ENCODE measurements at places on chromosomes 12 and 14.

- H3K36me3 ChIP-seq, result no peaks in the 10 kb centered on the region
- H3K4me1 ChIP-seq, result no peaks in the 10 kb centered on the region
- no peak overlapping the region for H3K27ac ChIP-seq
- DNase-seq, result no peak
- no peaks in the 10 kb centered on the region for H3K27me3 ChIP-seq
- H3K4me3 ChIP-seq, result no peak overlapping the region
Measured at GRCh38 chr12:127619869-127620734, 646.9 kb upstream of the TMEM132C start.

DNA sequence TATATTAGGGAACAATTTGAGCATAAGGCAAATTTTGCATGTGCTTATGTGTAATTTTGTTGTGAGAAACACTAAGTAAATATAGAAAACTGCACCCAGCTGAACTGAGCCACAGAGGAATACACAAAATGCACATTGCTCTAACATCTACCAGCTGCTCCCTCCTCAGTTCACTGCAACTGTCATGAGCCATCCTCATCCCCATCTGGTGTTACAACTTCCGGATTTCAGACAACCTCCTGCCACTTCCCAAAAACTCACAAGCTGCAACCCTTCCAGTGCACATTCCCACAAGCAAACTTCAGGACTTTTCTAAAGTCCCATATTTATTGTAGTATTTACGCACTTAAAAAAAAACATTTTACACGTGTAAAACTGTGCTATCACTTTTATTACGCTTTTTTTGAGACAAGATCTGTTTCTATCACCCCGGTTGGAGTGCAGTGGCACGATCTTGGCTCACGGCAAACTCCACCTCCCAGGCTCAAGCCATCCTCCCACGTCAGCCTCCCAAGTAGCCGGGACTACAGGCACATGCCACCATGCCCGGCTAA, 169.1 kb upstream of the TBX3 start:
- no peaks in the 10 kb centered on the region for H3K27me3 ChIP-seq
- H3K27ac ChIP-seq, result no peak overlapping the region
- no peaks in the 10 kb centered on the region for H3K4me1 ChIP-seq
- no peak overlapping the region for H3K4me3 ChIP-seq
- DNase-seq, result no peak

GRCh38 chr14:100289916-100290606, 16.2 kb downstream of the SLC25A29 start:
- H3K36me3 ChIP-seq, result no peaks in the 10 kb centered on the region
- DNase-seq, result no peak
- H3K27ac ChIP-seq, result no peak overlapping the region
- H3K4me3 ChIP-seq, result no peak overlapping the region

- H3K4me1 ChIP-seq, result peaks cover 8% of the 10 kb centered on the region
- no peaks in the 10 kb centered on the region for H3K36me3 ChIP-seq
- DNase-seq, result no peak
- no peak overlapping the region for H3K27ac ChIP-seq
Measured at GRCh38 chr12:96419576-96420276, 19.5 kb upstream of the CDK17 start.

DNA sequence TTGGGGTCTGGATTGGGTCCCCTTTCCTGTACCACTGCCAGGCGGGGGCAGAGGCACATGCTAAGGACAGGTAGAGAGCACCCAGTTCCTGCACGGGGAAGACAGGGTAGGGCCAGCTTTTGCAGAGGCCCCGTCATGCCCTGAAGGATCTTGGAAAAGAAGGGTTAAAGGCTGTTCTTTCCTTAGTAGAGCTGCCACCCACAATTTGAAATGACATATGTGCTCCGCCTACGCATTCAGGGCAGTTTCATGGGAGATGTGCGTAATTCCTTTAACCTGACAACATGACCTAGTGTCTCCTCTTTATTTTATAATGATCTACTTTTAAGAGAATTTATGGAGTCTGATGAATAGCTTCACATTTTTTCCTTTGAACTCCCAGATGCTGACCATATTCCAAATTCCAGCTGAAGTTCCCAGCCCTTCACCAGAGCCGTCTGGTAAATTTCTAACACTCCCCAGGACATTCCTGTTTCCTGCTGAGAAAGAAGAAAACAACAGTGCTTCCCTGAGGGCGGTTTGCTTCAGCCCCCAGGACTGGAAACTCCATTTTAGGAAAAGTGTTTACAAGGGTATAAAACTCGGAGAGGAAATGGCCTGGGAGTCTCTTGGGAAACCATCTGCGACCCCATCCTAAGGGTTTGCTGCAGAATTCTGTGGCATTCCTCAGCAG, 58.9 kb upstream of the PLEKHG3 start:
- peak; percentile 74 for DNase-seq
- H3K36me3 ChIP-seq, result no peaks in the 10 kb centered on the region
- H3K27me3 ChIP-seq, result no peaks in the 10 kb centered on the region
- H3K4me1 ChIP-seq, result peaks cover 78% of the 10 kb centered on the region
- H3K27ac ChIP-seq, result peak overlapping the region; percentile 99

GRCh38 chr12:43309959-43310358, 242.0 kb downstream of the ADAMTS20 start:
- H3K4me1 ChIP-seq, result no peaks in the 10 kb centered on the region
- no peak for DNase-seq
- no peaks in the 10 kb centered on the region for H3K36me3 ChIP-seq
- no peak overlapping the region for H3K4me3 ChIP-seq
- no peaks in the 10 kb centered on the region for H3K27me3 ChIP-seq
- no peak overlapping the region for H3K27ac ChIP-seq

DNA sequence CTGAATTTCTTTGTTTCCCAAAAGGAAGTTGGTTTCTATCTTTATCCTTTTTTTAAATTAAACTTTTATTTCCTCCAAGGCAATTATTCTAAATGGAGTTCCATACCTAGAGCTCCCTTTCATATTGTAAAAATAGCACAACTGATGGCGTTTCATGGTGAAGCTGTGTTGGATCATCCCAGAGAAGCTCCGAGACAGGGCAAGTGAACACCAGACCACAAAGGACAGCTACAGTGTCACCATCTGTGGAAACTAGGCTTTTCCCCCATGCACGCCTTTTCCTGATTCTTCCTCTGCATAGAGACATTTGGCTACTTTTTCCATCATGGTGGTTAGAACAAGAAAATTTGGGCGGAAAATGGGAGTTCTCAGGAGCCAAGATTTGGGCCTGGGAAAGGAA, 12.7 kb downstream of the TPCN1 start:
- DNase-seq, result no peak
- no peak overlapping the region for H3K4me3 ChIP-seq
- H3K27me3 ChIP-seq, result no peaks in the 10 kb centered on the region
- peak overlapping the region; percentile 66 for H3K27ac ChIP-seq
- peaks cover 54% of the 10 kb centered on the region for H3K4me1 ChIP-seq
- peaks cover 17% of the 10 kb centered on the region for H3K36me3 ChIP-seq

- no peaks in the 10 kb centered on the region for H3K27me3 ChIP-seq
- H3K27ac ChIP-seq, result no peak within 1 kb of the TSS
- H3K36me3 ChIP-seq, result no peaks in the 10 kb centered on the region
- H3K4me1 ChIP-seq, result no peaks in the 10 kb centered on the region
- no peak for DNase-seq
- H3K4me3 ChIP-seq, result no peak within 1 kb of the TSS
Measured at GRCh38 chr12:112978163-112979040, at the start of gene OAS2. TSS of gene OAS2 (plus strand) at chr12:112978519. CDS start at chr12:112978609, 90 bp downstream.

GRCh38 chr12:77947330-77947729, 116.6 kb downstream of the NAV3 start:
- H3K4me1 ChIP-seq, result peaks cover 5% of the 10 kb centered on the region
- no peak overlapping the region for H3K27ac ChIP-seq
- no peak for DNase-seq

DNA sequence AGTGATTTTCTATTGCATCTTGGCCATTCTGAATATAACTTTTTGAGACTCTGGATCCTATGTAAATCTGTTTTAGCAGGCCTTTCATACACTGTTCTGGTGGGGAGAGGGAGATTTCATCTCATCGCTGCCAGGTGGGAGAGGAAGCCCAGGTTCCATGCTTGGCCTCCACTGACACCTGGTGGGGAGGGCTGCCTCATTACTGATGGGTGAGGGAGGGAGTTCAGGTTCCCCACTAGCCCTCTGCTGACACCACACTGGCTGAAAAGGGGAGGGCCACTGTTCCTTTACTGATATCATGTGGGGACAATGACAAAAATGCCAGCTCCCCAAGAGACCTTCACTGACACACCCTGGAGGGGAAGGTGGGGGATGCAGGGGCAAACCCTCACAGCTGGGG, 2.4 kb upstream of the GALNT8 start:
- no peaks in the 10 kb centered on the region for H3K36me3 ChIP-seq
- no peak overlapping the region for H3K4me3 ChIP-seq
- H3K27ac ChIP-seq, result no peak overlapping the region
- H3K27me3 ChIP-seq, result no peaks in the 10 kb centered on the region
- DNase-seq, result peak; percentile 39

DNA sequence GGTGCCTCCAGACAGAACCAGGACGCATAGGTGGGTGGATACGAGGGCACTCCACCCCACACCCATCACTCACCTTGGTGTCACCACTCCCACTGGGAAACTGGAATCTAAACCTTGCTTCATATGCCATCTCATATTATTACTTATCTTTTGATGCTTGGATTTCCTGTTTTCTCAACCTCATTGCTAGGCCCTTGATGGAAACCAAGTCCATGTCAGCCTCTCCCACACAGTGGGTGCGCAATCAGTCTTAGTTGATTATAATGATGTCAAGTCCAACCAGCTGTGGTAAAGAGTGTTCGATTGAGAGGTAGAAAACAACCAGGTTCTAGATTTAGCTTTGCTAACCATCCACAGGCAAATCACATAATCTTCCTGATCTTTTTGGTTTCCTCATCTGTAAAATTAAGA, 584 bp upstream of the DDHD1 start:
- peaks cover 4% of the 10 kb centered on the region for H3K4me1 ChIP-seq
- no peak for DNase-seq
- H3K4me3 ChIP-seq, result peak overlapping the region; percentile 73
- H3K27me3 ChIP-seq, result no peaks in the 10 kb centered on the region
- peak overlapping the region; percentile 94 for H3K27ac ChIP-seq
- no peaks in the 10 kb centered on the region for H3K36me3 ChIP-seq

Measured in Caco-2 (cell line).